ENCODE measurements at places on chromosomes 3 and 15.

DNA sequence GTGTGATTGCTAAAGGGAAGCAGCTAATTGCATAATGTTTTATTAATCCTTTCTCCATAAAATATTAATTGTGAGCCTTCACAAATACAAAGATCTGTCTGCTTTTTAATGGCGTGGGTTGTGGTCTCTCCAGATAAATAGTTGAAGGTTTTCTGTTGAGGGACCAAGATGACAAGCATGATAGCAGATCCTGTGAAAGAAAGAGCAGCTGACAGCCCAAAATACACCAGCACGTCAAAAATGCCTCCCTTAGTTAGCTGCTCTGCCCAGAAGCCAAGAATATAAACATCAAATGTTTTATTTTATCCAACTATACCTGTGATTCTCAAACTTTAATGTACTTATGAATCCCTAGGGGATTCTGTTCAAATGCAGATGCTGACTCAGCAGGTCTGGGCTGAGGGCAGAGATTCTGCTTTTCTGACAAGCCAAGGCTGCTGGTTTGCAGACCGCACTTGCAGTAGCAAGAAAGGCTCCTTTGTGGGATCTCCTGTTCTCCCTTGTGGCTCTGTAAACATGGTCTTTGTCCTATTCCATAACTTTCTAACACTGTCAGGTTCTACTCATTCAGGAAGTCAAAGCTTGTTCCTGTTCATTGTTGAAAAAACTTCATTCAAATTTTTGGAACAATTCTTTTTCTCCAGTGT is 119.1 kb upstream of the SLC25A36 start:
- DNase-seq = no peak

GRCh38 chr3:112875561-112875960 is 28.9 kb upstream of the CD200R1L start:
- DNase-seq = no peak

GRCh38 chr15:66374179-66374578 is 12.5 kb upstream of the MAP2K1 start:
- DNase-seq = no peak

DNA sequence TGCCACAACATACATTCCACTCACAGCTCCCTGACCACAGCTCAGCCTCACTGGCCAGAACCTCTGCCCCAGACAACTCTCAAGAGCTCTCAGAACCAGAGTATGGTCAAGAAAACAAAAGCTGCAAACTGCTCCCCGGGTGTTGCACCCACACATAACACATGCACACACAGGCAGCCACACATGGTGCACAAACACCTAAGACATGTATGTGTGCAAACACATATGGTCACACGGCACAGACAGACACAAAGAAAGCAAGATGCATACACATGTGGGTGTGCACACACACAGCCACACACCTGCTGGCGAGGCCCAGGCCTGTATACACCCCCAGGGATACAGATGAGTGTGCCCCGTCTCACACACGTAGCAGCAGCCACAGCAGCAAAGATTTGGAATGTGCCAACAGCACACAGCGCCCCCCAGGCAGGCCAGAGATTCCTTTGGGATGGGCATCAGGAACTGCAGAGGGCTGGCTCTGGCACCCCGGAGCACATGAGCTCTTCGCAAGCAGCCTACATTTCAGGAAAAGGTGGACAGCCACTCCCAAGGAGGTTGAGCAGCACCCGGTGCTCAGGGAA is 6.6 kb downstream of the KLF15 start:
- DNase-seq = no peak

GRCh38 chr3:30760040-30760695 is 134.3 kb downstream of the GADL1 start:
- no peak for DNase-seq

- DNase-seq = peak; percentile 5
Measured at GRCh38 chr3:138688871-138689299, 80.3 kb downstream of the FAIM start.

- no peak for DNase-seq
Measured at GRCh38 chr3:106323586-106323985, 454.8 kb upstream of the CBLB start.

GRCh38 chr15:69609776-69610175 is 157.2 kb downstream of the RPLP1 start:
- DNase-seq = no peak

- no peak for DNase-seq
Measured at GRCh38 chr3:184910664-184911063, 98.7 kb downstream of the VPS8 start.

- no peak for DNase-seq
Measured at GRCh38 chr3:173733029-173733652, 335.6 kb downstream of the NLGN1 start.

- no peak for DNase-seq
Measured at GRCh38 chr3:141050576-141051442, at the start of gene SPSB4. TSS of gene SPSB4 (plus strand) at chr3:141051347. CDS start at chr3:141066105, 14,758 bp downstream.

GRCh38 chr15:94324117-94324826 is 92.9 kb downstream of the MCTP2 start:
- peak; percentile 57 for DNase-seq

DNA sequence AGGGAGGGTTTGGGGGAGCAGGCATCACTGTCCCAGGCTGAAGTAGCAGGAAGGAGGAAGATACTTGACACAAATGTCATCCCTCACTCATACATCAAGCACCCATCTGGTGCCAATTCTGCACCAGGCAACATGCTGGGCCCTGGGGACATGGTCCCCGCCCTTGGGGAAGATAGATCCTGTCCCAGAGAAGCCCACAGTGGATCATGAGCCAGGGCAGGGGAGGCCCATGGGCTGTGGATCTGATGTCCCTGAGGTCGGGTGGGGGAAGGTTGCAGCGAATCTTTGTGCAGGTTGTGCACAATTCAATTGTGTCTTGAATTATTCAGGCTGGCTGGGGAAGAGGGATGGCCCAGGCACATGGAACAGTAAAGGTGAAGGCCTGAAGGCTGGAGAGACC is 6.4 kb upstream of the CCDC33 start:
- DNase-seq = no peak

- DNase-seq = no peak
Measured at GRCh38 chr3:143002083-143002712, 828 bp downstream of the U2SURP start.

GRCh38 chr3:152621967-152622810 is 212.7 kb upstream of the P2RY1 start:
- DNase-seq = no peak

- DNase-seq = no peak
Measured at GRCh38 chr3:138188013-138188730, 1.1 kb downstream of the ARMC8 start.

- no peak for DNase-seq
Measured at GRCh38 chr15:33616475-33616874, 305.7 kb downstream of the RYR3 start.

DNA sequence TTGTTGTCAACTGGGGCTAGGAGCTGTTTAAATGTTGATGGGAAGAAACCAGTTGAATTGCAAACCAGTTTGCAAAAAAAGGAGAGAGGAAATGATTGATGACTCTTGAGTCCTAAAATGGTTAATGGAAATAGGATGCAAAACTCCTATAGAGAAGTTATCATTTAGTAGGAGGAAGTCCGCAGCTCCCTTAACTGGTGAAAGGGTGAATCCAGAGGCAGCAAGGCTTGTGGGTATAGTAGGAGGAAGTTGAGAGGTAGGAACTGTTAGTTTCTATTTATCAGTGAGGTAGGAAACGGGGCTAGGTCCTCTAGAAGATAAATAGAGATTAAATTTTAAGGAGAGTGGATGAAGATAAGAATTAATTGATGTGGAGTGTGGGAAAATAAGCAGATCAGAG is 15.4 kb downstream of the IREB2 start:
- DNase-seq = no peak

- DNase-seq = no peak
Measured at GRCh38 chr3:57733790-57734189, 22.3 kb upstream of the SLMAP start.

GRCh38 chr15:67803996-67804843 is 21.1 kb upstream of the SKOR1 start:
- DNase-seq = no peak

GRCh38 chr15:48871542-48871941 is 6.4 kb upstream of the EID1 start:
- DNase-seq = no peak

DNA sequence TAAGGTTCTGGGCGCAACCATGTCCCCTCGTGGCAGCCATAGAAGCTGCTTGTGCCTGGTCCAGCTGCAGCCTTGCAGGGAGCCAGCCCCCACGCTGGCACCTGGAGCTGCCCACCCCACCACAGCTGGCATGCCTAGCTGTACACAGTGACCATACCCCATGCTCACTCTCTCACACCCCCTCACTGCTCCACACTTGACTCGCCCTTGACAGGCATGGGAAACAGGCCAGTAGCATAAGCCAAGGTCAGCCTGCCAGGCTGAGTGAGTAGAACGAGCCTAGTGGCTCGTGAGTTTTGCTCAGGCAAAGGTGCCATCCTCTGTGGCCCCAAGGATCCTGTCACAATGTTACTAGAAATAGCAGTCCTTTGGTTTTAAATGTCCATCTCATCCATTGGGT is 52.7 kb upstream of the CADM2 start:
- DNase-seq = no peak

GRCh38 chr3:64460877-64461276 is 226.9 kb downstream of the ADAMTS9 start:
- DNase-seq = no peak

- no peak for DNase-seq
Measured at GRCh38 chr3:13370609-13371008, 49.5 kb downstream of the NUP210 start.

GRCh38 chr15:79366691-79367090 is 55.8 kb downstream of the TMED3 start:
- no peak for DNase-seq

- no peak for DNase-seq
Measured at GRCh38 chr3:12175844-12176453, 17.2 kb upstream of the TIMP4 start.

- peak; percentile 34 for DNase-seq
Measured at GRCh38 chr3:47512416-47513124, 942 bp downstream of the ELP6 start.

GRCh38 chr3:155053756-155054155 is 26.4 kb upstream of the MME start:
- no peak for DNase-seq

- DNase-seq = no peak
Measured at GRCh38 chr3:58357402-58357801, 24.7 kb downstream of the PXK start.

GRCh38 chr15:31556494-31557150 is 230.0 kb downstream of the KLF13 start:
- DNase-seq = no peak

GRCh38 chr3:113157408-113158030 is 53.8 kb upstream of the BOC start:
- no peak for DNase-seq

Measured in CD4-positive, alpha-beta T cell treated with Interleukin-6 for 4 hours (primary cell).